SW480 (cell line): ENCODE measurements at places on chromosomes 1 and 21.
A peak's percentile ranks its signal among the peaks of the same experiment; 100 is the strongest.

- DNase-seq, result no peak
These were observed 9.6 kb upstream of the HTR6 start for GRCh38 chr1:19654886-19655717.

GRCh38 chr1:86829321-86829720, 84.6 kb downstream of the SELENOF start:
- no peak for DNase-seq

DNA sequence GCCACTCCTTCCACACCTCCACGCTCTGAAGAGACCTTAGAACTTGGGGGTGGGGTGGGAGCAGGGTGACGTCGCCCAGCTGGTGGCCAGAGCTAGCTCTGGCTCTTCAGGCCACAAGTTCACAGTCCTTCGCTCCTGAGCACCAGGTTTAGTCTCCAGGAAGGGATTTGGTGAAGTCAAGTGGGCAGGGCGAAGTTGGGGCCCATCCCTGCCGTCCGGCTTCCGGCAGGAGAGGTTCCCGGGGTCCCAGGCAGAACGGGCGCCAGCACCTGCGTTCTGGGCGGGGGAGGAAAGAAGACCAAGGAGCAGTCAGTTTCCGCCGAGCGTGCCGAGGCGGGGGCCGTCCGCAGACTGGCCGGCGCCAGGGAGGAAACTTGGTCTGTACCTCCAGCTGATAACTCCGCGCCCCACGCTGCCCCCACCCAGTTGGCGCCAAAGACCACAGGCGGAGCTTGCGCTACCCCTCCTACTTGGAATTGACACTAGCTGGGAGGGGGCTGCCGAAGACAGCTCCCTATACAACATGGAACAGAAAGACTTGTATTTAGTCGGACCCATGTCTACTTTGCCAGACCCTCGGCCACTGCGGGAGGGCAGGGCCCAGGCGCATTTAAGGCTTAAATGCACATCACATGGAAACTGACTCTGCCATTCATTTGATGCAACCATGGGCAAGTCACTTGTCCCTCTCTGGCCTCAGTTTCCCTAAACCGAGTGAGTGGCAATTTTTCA, 995 bp downstream of the ID3 start:
- DNase-seq, result no peak

GRCh38 chr1:41359211-41360073, 1.8 kb upstream of the FOXO6 start:
- no peak for DNase-seq

DNA sequence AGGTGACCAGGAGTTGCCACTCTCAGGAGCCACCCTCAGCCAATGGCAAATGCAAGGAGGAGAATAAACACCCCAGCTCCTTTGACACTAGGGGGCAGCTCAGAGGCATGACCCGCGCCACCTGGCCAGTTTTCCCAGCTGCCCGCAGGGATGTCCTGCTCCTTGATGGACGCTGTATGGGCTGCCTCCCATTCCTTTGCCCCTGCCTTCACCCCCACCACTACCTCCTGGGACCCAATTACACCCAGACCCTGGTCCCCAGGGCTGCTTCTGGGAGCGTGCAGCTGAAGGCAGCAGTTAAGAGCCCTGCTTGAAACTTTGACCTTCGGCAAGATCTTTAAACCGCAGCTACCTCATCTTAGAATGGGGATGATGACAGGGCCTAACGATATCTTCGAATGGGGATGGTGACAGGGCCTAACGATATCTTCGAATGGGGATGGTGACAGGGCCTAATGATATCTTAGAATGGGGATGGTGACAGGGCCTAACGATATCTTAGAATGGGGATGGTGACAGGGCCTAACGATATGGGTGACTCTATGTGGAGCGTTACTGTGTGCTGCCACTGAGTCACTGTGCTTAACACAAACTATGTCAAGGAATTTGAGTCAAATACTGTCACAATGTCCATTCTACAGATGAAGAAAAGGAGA, 163.0 kb upstream of the KAZN start:
- no peak for DNase-seq

GRCh38 chr1:10569531-10569930, 94.8 kb downstream of the PEX14 start:
- DNase-seq, result no peak

DNA sequence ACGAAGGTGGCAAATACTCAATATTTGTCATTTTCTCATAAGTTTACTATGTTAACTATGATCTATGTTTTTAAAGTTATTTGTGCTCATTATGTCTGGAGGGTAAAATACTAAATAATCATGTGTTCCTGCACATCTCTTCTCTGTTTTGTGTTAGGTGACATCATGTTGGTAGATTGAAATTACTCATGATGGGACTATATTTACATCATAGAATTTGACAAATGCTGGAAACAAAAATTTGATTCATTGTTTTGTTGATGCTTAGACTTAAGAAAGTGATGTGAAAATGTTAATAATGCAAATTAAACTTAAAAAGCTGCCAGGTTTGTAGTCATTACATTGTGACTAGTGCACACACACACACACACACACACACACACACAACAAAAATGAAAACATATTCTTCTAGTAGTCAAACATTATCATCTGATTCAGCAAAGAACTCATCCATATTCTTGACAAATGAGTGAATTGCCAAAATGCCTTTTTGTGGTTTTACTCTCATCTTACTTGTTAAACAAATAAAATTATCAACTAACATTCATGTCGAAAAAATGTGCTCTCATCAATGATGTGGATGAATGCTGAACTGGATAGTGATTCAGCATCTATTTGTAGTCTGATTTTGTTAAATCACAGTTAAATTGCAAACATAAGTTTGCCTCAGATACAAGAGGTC, 870.7 kb downstream of the BRINP3 start:
- no peak for DNase-seq

DNA sequence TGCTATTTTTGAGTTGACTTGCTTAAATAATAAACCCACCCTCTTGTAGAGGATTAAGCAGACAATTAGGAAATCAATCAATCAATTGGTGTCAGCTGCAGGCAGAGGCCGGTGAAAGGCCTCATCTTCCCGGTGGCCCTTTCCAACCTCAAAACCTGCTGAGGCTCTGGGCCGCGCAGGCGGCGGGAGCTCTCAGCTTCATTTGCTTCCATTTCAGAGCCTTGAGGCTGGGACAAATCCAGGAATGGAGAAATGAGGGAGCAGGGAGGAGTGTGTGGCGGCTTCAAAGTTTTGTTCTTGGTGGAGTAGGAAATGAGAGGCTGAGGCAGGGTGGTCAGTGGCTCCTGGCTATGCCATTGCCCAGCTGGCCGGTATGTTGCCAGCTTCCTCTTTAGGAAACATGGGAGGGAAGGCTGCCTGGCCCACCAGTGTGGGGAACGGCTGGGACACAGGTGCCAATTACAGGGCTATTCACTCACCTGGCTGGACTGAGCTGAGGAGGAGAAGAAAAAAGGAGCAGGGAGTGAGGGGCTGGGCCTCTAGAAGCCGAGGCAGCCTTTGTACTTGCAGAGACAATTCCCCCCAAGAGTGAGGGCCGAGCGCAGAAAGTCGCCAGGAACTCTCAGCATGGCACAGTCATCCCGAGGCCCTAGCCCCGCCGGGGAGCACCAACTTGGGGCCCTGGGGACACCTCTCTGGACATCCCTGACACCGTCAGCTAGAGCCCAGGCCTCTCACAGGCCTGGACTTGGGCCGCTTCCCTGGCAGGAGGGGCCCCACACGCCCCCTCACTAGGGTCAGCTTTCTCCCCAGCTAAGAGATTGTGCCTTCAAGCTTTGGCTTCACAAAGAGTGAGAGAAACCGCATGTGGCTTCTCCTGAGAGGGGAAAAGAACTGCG, 4.4 kb downstream of the POU3F1 start:
- DNase-seq, result no peak

GRCh38 chr1:66300972-66301451, 232.9 kb upstream of the SGIP1 start:
- no peak for DNase-seq

DNA sequence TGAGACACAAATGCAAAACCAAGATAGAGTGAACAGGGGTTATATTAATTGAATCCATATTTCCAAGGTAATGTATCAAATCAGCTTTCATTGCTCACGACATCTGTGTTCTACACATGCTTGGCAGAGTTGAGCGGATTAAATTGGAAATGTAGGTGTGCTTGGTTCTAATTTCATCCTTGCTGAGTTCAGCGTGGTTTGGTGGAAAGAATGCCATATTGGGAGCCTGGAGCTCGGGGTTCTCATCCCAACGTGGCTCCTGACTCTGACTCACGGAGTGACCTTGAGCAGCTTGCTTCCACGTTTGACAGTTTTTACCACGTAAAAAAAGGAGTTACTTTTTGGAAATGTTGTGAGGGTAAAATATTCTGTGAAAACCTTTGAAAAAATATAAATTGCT, 92.0 kb downstream of the MTR start:
- DNase-seq, result no peak

GRCh38 chr1:4655674-4656532, 1.5 kb downstream of the AJAP1 start:
- DNase-seq, result peak; percentile 67

DNA sequence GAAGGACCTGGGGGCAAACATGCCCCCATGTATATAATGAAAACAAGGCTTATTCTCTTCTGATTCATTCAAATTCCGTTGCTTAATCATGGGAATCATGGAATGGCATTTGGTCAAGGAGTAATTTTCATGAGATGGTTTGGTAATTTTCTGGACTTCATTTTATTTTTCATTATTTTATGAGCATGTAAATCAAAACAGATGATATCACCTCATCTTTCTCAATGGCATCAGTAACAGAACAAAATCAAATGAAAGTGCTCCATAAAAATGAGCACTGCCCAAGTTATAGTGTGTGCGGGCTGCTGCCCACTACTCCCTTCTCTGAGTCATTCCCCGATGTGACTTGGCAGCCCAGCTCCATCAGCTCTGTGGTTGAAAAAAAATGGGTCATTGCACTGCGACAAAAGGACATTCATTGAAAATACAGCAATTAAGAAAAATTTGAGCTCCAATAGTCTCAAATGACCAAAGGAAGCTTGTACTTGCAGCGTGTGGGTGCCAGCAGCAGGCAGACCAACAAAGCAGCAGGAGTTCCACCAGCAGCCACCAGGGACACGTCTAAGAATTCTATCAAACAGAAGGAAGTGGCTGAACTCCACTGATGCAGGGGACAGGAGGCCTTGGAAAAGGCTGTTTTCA, 84.3 kb upstream of the VAV3 start:
- peak; percentile 37 for DNase-seq

DNA sequence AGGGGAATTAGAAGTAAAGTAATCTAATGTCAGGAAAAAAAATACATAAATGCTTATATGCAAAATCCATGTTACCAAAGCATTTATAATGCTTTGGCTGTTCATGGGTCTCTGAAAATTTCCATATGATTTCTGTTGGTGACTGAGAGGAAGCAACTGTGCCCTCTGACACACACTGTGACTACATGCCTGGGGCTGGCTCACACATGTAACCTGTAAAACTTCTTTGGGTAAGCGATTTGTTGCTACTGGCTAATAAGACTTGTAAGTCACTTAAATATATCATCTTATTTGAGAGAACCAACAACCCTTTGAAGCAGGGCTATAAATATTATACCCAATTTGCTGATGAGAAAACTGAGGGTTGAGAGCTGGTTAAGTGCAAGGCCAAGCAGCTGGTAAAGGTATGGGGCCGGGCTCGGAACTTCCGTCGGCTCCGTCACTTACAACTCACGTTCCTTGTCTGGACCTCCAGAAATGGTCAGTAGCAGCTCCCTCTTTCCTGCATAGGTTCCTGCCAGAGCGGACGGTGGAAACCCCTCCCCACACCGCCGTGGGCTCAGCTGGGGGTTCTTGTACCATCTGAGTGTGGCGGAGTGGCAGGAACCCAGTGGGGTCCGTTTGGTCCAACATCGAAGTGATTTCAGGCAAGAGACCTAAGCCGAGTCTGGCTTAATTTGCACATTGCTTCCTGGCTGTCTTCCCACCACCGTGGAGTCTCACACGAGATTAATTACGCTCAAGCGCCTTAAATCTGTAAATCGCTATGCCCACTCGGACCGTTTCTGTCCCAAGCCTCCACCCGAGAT, 714 bp downstream of the DFFA start:
- DNase-seq, result no peak

DNA sequence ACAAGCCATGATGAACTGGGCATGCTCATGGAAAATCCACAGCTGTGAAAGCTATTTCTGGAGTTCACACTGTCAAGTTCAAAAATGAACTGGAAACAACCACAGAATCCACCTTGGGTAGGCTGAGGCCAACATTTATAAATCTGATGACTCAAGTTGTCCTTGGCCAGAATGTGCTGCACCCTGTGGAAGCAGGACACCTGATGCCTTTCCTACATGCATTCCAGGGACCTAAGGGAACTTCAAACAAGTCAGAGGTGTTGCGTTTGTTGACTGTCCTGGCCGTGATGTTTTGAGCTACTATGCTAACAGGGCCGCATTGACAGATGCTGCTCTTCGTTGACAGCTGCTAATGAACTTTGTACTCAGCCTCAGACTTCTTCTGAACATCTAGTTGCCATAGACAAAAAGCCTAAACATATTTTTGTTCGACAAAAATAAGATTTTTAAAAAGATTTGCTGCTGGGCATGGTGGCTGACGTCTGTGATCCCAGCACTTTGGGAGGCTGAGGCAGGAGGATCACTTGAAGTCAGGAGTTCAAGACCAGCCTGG, 127.9 kb upstream of the SLC45A1 start:
- peak; percentile 77 for DNase-seq

GRCh38 chr1:173195596-173196088, 11.5 kb downstream of the TNFSF4 start:
- no peak for DNase-seq

GRCh38 chr1:97691325-97691724, 229.5 kb downstream of the DPYD start:
- no peak for DNase-seq

GRCh38 chr21:43333298-43334062, 93.5 kb downstream of the SIK1 start:
- DNase-seq, result peak; percentile 71
